ENCODE measurements at places on chromosomes 16 and 17.

- DNase-seq: no peak
Measured at GRCh38 chr16:17526956-17527937, 56.5 kb upstream of the XYLT1 start.

DNA sequence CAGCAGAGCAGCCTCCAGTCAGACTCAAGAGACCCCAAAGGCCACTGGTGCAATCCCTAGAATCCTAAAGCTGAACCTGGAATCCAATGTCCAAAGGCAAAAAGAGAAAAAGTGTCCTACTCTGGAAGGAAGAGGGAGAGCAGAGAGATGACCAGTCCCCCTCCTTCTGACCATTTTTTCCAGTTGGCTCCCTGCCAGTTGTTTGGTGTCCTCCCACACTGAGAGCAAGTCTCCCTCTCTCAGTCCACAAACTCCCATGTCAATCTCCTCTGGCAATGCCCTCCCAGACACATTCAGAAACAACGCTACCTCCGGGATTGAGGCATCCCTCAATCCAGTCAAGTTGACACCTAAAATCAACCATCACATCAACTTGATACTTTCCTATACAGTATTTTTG is 4.3 kb upstream of the CLEC19A start:
- DNase-seq: no peak

- no peak for DNase-seq
Measured at GRCh38 chr16:74667255-74667700, 601 bp upstream of the RFWD3 start.

DNA sequence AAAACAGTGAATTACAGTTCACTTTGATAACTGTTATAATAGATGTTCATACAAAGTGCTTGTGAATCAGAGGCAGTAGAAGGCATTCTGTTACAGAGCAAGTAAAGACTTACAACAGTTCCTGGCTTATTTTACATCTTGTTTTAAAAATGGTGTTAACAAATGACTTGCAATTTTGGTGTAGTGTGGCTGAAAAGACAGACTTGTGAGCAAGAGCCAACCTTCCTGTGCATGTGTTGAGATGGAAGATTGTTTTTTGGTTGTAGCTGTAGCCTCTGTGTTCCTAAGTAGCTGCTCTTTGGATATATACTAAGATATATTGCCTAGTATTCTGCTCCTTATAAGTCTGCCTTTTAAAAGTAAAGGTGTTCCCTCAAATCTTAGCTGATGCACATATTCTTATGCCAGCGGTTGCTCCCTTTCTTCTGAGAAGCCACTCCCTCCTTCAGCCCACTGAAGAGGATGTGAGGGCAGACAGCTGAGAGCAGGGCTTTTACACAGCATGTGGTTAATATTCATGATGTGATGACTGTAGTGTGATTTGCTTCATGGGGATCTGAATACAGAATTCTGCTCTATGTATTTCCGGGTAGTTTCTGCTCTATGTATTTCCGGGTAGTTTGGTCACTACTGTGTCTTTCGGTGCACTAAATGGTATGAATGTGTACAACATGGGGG is 182.3 kb downstream of the PHKB start:
- no peak for DNase-seq

DNA sequence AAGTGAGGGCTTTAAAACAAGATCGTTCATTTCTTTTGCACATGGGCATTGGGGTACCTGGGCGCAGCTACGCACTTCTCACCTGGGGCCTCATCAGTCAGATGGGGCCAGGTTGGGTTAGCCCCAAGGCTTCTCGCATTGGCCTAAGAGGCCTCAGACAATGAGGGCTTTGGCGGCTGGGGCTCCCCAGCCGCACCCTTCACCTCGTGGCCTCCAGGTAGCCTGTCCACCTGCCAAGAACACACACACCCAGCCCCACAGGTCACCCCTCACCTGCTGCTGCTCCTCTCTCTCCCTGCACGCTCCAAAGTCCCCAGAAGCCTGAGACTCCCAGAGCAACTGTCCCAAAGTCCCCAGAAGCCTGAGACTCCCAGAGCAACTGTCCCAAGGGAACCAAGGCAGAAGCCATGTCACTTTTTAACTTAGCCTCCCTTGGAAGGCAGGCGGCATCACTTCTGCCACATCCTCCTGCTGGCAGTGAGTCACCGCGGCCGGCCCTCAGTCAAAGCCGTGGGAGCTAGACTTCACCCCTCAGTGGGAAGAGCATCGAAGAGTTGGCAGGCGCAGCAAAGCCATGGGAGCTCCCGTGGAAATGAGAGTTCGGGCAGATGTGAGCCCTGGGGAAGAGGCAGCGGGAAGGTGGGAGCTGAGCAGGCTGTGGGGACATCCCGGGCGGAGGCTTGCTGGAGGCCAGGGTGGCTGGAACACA is 78.9 kb upstream of the PLCG2 start:
- no peak for DNase-seq

- DNase-seq: peak; percentile 98
Measured at GRCh38 chr16:89581045-89581695, 5.6 kb downstream of the CPNE7 start.

DNA sequence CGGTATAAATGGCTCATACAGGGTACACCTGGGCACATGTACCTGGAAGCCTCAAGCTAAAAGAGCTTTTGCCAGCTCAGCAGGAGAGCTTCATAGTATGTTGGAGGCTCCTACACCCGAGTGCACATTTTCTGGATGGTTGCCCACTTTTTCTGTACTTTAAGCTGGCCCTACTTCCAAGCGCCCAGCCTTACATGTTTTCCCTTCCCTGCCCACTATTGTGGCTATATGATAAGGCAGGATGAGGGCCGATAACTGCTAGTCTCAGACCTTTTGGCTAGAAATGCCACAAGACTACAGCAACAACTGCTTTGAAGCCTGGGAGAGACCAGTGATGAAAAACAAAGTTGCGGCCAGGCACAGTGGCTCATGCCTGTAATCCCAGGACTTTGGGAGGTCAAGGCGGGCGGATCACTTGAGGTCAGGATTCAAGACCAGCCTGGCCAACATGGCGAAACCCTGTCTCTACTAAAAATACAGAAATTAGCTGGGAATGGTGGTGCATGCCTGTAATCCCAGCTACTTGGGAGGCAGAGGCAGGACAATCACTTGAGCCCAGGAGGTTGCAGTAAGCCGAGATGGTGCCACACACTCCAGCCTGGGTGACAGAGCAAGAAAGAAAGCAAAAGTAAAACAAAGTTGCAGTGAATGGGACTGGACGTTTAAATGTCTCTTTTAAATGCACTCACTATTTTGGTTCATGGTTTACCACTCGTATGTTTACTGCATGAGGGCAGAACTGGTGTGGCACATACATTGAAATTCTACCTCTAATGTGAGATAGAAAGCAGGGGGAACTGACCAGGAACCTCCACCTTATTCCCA is 14.2 kb upstream of the MARCHF10 start:
- DNase-seq: no peak

DNA sequence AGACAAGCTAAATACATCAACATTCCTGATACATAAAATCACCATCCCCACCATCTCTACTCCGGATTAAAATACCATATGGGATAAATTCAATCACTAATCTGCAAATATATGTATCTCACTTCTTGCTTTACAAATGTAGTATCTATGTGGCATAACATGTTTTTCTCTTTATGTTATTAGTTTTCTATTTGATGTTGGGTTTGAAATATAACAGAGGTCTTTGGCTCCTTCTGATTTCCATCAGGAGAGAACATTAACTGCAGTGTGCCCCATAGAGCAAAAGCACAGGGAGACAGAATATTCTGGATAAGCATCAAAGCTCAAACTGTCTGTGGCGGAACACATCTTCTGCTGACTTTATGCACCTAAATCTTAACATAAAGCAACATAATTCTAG is 547.2 kb upstream of the CDH8 start:
- DNase-seq: no peak

- peak; percentile 2 for DNase-seq
Measured at GRCh38 chr16:25823891-25824290, 132.1 kb downstream of the HS3ST4 start.

GRCh38 chr16:6600167-6600566 is 732.5 kb upstream of the RBFOX1 start:
- no peak for DNase-seq

DNA sequence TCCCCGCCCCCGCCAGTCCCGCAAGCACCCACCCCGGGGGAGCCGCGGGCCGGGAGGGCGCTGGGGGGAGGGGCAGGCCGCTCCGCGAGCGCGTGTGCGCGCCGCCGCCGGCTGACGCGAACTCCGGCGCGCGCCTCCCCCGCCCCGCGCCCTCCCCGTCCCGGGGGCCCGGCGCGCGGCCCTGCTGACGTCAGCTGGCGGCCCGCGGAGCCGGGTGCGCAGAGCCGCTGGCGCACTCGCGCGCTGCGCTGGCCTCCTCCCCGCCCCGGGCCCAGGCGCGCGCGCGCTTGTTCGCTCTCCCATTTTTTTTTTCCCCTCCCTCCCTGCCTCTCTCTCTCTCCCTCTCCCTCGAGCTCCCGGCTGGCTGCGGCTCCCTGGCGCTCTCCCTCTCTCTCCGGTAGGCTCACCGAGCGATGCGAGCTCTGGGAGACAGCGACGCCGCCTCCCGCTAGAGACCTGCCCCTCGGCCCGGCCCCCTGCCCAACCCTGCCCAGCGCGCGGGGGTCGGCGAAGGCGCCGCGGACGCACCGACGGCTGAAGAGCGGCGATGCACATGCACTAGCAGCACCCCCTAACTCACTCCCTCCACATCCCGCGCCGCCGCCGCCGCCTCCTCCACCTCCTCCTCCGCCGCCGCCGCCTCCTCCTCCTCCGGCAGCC is at the start of gene GNAO1:
Gene GNAO1, plus strand, starts transcription at position 334 of the 660 bp plus-strand sequence. CDS start 747 bp downstream, outside the sequence.
- DNase-seq: peak; percentile 36

- DNase-seq: no peak
Measured at GRCh38 chr16:86610779-86611524, 32.6 kb downstream of the FOXL1 start.

DNA sequence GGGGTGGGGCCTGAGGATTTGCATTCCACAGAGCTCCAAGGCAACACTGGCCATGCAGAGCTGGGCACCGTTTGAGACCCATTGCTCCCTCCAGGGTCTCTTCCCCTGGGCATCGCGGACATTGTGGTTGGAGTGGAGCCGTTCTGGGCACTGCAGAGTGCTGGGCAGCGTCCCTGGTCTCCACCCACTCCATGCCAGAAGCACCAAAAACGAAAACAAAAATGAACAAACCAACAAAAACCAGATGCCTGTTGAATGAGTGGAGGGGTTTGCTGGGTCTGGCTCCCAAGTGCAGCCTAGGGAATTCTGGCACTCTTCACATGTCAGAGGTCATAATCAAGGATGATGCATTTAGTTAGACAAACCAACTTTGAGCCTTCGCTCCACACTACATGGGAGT is 17.9 kb downstream of the WNT9B start:
- DNase-seq: no peak

DNA sequence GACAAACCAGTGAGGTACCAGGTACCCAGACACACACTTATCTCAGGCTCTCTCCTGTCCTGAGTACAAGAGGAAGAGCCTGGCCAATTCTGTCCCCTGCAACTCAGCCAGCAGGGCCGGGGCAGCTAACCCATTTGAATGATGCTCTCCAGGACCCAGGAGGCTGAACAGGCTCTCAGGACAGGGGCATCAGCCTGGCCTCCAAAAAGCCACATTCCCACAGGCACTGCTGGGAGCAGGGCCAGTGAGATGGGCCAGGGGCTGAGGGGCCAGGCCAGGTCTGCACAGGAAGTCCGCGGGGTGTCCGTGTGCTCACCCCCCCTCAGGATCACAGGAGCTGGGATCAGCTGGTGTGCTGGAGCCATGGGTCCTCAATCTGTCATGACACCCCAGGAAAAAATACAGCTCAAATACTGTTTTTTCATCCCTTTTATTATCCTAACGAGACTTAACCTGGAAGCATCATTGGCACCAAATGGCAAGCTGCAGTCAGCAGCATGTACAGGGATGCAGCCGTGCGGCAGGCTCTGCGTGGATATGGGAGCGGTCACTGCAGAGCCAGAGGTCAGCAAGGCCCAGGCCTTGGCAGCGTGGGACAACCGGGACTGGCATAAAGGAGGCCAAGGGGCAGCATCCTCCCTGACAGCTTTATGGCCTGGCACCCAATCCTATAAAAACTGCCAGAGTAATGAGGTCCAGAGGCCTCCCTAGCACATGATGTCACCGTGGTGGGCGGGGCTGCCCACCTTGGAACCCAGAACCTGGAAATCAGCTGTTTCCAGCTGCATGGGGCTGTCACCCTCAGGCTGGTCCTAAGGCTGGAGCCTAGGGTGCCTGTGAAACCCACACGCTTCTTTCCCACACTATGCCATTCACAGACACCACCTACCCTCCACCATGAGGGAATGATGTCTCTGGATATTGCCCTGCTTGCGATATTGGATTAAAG is 276.7 kb downstream of the C16orf95 start:
- DNase-seq: no peak

DNA sequence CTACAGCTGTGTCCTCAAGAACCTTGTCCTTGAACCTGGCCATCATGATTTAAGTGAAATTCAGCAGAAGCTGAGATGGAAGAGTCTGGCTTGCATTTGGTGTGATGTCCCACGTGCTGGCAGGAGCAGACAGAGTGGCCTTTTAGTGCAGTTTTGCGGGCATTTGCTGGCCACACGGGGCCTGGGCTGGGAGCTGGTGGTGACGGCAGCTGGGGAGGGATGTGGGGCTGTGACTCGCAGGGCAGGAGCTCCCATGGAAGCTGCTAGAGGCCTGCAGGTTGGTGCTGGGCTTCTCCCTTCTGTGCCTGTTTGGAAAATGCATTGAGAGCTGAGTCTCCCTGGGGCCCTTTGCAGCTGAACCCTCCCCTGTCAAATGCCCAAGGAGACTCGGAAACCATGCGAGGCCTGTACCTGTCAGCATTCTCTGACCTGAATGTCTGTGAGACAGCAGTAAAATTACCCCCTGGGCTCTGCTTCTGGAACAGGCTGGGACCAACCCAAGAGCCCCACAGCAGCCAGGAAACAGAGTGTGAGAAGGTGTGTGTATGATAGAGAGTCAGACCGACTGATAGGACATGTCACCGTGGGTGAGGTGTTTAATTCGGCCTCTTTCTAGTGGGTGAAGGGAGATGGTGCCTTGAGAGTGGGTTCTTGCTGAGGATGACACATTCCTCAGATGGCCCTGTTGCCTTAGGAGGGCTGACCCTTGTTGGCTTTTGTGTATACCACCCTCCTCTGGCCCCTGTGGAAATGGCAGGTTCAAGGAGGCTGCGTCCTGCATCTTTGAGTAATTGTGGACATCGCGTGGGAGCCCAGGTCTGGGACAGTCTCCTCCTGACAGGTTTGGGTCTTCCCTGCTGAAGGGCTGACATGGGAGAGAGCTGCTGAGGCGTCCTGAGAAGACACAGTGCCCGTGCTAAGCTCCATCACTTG is 145.5 kb downstream of the MSI2 start:
- DNase-seq: no peak

- DNase-seq: no peak
Measured at GRCh38 chr16:46903255-46903905, 19.2 kb downstream of the GPT2 start.
